ENCODE measurements at places on chromosomes 3 and 15.

- no peak for DNase-seq
Observed at GRCh38 chr3:77524463-77524862, 484.6 kb downstream of the ROBO2 start.

DNA sequence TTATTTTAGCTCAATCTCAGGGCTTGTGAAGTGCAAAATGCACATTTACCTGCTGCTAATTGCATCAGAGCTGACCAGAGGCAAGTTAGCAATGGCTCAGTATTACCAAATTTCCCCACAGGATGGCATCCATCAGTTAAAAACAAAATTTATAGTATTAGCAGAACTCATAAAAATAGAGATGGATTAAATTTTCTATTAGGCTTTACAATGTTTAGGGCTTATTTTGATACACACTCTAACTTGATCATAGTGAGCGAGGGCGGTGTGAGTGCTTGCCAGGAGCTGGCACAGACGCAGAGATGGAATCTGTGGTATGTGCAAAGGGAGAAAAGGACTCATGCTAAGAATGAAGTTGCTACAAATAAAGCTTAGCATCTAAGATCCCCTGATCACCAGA lies 241.0 kb downstream of the NSUN3 start:
- no peak for DNase-seq

DNA sequence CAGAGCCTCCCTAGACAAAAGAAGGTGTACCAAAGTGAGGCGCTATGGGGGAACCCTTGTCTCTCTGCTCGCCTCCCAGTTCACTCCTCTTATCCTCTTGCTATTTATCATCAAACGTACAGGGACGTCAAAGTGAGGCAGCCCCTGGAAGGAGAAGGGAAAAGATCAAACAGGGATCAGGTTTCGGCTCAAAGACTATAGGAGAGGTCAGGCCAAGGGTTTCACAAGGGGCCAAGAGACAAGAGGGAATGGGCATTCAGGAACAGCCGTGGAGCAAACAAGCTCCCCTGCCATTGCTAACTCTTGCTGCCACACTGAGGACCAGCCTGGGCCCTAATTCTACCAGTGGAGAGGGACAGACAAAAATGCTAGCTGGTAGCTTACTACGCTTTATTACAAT lies 168.7 kb downstream of the GREM1 start:
- DNase-seq: no peak

- DNase-seq: no peak
Observed at GRCh38 chr15:52161406-52161966, 29.7 kb downstream of the GNB5 start.

GRCh38 chr15:38035701-38036100 lies 101.3 kb downstream of the TMCO5A start:
- DNase-seq: no peak

DNA sequence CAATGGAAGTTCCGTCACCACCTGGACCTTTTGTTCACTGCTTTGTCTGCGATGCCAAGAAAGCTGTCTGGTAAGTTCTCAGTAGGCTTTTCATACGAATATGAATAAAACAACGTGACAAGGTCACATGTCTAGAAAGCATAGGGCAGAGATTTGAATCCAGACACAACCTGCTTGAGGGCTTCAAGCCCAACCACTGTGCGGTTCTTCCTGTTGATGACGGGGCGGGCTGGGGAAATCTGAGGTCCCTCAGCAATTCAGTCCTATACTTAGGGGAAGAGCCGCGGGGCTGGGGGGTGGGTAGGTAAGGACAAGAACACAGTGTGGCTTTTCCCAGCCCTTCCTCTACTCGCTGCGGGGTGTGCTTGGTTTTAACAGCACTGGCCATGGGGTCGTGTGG lies 32.4 kb upstream of the SMAD3 start:
- no peak for DNase-seq

GRCh38 chr15:45251888-45252287 lies at the start of gene SLC28A2:
Gene SLC28A2 (plus strand): TSS chr15:45252234. CDS start chr15:45253216, 982 bp downstream.
- no peak for DNase-seq

All from stimulated activated CD4-positive, alpha-beta T cell treated with anti-CD3 and anti-CD28 coated beads, Interleukin-15, amount 100 ng/mL, for 1 hour (primary cell).